Effector memory CD4-positive, alpha-beta T cell (primary cell): ENCODE measurements at places on chromosomes 12 and 14.

- DNase-seq: no peak
Observed at GRCh38 chr12:132129007-132129406, 15.1 kb downstream of the DDX51 start.

DNA sequence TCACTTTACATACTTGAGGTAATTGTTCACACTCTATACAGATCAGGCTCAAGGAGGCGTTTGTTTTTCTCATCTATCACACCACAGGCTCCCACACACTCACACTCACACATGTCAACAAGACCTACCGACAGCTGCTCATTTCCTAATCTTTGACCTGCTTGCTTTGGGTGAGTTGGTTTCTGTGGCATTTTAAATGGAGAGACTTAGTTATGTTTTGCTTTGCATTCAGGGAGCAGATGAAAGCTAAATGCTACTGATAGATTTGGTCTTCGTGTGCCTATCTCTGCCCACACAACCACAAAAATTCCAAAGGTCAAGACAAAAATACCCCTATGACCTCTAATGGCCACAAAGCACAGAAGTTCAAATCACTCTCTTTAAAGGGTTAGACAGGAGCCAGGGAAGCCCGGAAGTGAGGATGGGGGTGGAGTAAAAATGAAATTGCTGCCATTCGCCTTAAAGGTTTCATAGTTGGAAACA is 203.5 kb upstream of the G2E3 start:
- DNase-seq: no peak

- DNase-seq: no peak
Observed at GRCh38 chr14:65723348-65723747, 310.8 kb downstream of the FUT8 start.

- no peak for DNase-seq
Observed at GRCh38 chr12:111271674-111272418, 97.0 kb downstream of the PHETA1 start.

GRCh38 chr12:49413796-49414195 is 46.5 kb downstream of the SPATS2 start:
- DNase-seq: no peak

- DNase-seq: no peak
Observed at GRCh38 chr12:466039-466438, 6.3 kb downstream of the B4GALNT3 start.

DNA sequence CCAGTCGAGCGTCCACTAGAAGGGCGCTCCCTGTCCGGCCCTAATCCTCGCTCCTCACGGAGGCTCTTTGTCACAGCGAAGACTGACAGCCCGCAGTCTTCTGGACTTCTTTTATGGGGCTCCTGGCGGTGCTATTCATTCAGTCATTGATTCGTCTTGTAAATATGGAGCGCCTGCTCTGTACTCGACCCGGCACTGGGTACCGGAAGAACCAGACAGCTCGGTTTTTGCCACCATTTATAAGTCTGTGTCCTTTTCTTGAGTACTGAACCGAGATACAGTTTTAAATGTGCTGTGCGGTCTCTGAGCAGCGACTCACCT is 570 bp downstream of the DMAC2L start:
- DNase-seq: peak; percentile 29

GRCh38 chr12:673849-674248 is 10.6 kb upstream of the NINJ2 start:
- no peak for DNase-seq

DNA sequence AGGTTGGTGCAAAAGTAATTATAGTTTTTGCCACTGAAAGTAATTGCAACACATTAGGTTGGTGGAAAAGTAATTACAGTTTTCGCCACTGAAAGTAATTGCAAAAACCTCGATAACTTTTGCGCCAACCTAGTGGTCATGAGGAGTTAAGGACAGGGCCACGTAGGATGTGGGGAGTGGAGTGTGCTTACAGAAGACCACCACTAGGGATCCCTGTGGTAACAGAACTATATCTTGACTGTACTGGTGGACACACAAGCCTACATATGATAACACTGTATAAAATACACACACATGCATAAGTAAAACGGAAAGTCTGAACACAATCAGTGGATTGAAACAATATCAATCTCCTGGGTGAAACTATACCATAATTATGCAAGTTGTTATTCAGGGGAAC is 187.4 kb upstream of the ABCD2 start:
- no peak for DNase-seq

- DNase-seq: no peak
Observed at GRCh38 chr12:58034712-58035111, 93.3 kb downstream of the ATP23 start.

DNA sequence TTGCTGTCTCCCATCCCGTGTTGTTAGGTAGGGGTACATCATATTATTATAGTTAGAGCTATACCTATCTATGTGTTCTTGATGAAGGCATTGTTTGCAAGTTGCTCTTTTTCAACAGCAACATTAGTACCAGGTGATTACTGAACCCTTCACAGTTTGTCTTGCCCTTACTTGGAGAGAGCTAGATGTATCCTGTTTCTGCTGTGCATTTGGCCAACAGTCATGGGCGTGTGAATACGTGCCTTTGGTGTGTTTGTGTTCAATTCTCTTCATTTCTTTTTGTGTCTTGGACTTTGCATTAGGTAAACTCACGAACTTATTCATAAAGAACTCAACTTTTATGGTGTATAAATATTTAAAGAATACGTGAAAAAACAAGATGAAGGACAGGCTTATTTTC is 14.3 kb downstream of the ARF6 start:
- no peak for DNase-seq

GRCh38 chr12:100656856-100657255 is 83.4 kb downstream of the GAS2L3 start:
- DNase-seq: no peak
